ENCODE measurements at places on chromosomes 2 and 18. TPM values are rescaled to one million over a fixed set of nuclear protein-coding genes. Genes with fewer than 3 reads are reported as not detected.

The CNDP1 gene
- not detected for total RNA-seq

DNA sequence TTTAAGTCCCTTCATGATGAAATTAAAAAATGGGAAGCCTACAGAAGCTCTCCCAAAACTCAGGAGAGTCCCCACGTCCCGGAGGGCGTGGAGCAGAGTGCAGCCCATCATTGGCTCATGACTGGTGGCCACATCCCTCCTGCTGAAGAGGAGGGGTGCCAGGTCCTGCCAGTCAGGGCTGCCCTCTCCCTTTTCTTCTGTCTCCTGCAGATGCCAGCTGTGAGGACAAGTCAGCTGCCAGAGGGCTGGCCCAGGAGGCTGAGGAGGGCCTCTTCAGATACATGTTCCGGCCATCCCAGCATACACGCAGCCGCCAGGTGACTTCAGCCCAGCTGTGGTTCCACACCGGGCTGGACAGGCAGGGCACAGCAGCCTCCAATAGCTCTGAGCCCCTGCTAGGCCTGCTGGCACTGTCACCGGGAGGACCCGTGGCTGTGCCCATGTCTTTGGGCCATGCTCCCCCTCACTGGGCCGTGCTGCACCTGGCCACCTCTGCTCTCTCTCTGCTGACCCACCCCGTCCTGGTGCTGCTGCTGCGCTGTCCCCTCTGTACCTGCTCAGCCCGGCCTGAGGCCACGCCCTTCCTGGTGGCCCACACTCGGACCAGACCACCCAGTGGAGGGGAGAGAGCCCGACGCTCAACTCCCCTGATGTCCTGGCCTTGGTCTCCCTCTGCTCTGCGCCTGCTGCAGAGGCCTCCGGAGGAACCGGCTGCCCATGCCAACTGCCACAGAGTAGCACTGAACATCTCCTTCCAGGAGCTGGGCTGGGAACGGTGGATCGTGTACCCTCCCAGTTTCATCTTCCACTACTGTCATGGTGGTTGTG is 2.6 kb downstream of the INHA start:
- no peak overlapping the region for H3K27ac ChIP-seq
- H3K36me3 ChIP-seq = no peaks in the 10 kb centered on the region

DNA sequence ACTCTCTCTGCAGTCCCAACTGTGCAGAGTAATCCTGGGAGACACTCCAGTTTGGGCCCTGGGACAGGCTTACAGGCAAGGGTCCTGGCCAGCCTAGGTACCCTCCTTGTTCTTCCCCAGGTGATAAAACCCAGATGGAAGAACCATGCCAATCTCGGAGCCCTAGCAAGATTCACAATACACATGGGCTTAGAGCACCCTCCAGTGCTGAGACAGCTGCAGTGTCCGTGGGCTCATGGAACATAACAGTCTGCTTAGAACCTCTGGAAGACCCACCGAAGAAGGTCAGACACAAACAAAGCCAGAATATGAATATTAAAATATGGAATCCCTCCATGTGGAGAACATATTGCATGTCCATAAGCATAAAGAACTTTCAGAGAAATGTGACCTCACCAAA is 568.1 kb downstream of the KCNJ3 start:
- no peaks in the 10 kb centered on the region for H3K36me3 ChIP-seq
- H3K27me3 ChIP-seq = no peaks in the 10 kb centered on the region

The SF3B1 gene
- 252 TPM for total RNA-seq

DNA sequence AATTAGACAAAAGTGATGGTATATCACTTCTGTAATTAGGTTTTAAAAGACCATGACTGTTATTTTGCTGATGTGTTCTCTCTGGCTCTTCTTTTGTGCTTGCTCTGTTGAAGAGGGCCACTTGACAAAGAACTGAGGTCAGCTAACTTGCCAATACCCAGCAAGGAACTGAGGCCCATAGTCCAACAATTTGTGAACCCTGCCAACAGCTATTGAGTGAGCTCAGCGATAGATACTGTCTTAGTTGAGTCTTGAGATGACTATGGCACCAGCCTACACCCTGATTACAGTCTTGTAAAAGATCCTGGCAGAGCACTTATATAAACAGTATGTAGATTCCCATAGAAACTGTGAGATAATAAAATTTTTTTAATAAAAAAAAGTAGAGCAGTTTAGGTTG is 103.0 kb downstream of the BMPR2 start:
- no peaks in the 10 kb centered on the region for H3K27me3 ChIP-seq
- no peaks in the 10 kb centered on the region for H3K4me1 ChIP-seq
- H3K27ac ChIP-seq = no peak overlapping the region
- no peaks in the 10 kb centered on the region for H3K36me3 ChIP-seq

DNA sequence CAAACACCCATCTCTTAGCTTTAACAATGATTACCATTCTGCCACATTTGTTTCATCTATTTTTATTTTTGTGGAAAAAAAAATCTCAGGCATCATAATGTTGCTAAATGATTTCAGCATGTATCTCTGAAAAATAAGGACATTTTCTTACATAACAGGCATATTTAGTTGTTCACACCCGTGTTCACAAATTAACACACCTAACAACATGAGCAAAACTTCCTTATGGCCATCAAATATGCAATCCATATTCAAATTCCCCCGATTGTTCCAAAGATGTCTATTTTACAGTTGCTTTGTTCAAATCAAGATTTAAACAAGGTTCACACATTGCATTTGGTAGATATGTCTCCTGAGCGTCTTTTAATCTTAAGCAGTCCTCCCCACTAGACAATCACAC is 29.2 kb downstream of the TMEM177 start:
- no peak for DNase-seq
- H3K4me1 ChIP-seq = no peaks in the 10 kb centered on the region
- no peaks in the 10 kb centered on the region for H3K36me3 ChIP-seq
- no peak overlapping the region for H3K4me3 ChIP-seq

GRCh38 chr2:133685636-133686215 is 117.5 kb upstream of the NCKAP5 start:
- DNase-seq = no peak
- no peak overlapping the region for H3K4me3 ChIP-seq
- no peaks in the 10 kb centered on the region for H3K27me3 ChIP-seq
- H3K4me1 ChIP-seq = no peaks in the 10 kb centered on the region

DNA sequence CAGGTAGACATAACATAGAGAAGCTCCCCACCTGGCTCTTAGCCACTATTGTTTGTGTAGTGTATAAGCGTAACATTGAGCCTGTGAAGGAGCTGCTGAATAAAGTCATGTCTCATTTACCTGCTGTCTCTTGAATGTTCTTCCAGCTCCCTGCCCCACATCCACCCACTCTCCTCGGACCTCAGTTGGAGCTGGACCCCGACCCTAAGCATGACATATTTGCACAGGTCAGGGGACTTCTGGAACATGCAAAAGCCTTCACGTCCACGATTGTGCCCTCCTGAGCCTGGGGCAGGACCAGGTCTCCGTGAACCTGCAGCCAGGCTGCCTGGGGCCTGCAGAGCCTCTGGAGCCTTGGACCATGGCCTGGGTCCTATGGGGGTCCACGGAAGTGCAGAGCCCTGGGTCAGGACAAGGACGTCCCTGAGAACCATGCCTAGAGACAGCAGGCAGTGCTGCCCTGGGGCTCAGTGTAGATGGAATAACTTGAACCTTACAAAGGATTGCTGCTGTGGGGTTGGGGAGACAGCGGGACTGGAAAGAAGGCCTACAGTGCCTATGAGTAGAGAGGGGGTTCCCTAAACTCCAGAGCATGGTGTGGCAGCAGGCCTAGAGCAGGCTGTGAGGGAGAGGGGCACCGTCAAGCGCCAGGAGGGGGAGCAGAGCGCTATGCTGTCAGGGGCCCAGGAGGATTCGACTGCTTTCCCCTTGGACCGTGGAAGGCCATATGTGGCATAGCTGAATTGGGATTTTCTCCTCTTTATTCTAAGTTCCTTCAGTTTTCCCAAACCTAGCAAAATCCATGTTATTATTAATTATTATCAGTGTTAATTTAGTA is 99.9 kb upstream of the ZNF236 start:
- H3K27me3 ChIP-seq = no peaks in the 10 kb centered on the region
- H3K27ac ChIP-seq = no peak overlapping the region
- DNase-seq = no peak

DNA sequence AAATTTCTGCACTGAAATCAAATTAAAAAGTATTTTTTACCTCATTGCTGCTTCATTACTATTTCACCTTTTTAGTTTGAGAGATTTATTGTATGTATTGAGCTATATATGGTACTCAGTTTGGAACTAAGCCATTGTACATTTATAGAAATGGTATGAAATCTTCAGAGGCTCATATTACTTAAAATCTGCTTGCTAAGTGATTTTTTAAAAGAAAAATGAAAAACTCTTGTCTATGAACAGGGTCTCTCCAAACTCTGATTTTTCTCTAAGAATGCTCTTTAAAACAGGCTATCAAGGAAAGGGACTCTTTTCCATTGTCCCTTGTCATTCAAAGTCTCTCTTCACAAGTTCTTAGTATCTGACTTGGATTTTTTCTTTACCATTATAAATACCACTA is 31.8 kb downstream of the C1D start:
- no peak overlapping the region for H3K27ac ChIP-seq
- no peaks in the 10 kb centered on the region for H3K4me1 ChIP-seq
- no peaks in the 10 kb centered on the region for H3K36me3 ChIP-seq
- H3K4me3 ChIP-seq = no peak overlapping the region
- no peak for DNase-seq

DNA sequence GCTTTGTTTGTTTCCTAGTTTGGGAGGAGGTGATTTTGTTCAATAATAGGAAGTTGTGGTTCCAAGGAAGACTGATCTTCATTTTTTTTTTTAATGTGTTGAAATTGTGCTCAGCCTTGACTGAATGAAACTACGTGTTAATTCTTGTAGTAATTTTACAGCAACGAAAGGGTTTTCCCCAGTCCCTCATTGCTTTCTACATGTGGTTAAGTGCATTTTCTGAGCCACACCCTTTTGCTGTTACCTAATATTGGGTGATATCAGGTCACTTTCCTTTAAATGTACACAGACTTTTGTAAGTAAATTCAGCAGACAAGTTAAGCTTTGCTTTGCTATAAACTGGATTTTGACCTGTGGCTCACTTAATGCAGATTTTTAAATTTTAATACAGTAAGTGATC is 73.6 kb downstream of the OTX1 start:
- no peak overlapping the region for H3K27ac ChIP-seq
- H3K4me1 ChIP-seq = no peaks in the 10 kb centered on the region
- H3K4me3 ChIP-seq = no peak overlapping the region
- no peaks in the 10 kb centered on the region for H3K27me3 ChIP-seq
- H3K36me3 ChIP-seq = no peaks in the 10 kb centered on the region
- DNase-seq = no peak

The C2orf66 gene
- total RNA-seq = 0.38 TPM

The MFSD2B gene
- total RNA-seq = 0.35 TPM

GRCh38 chr2:219697811-219698747 is 70.6 kb downstream of the SLC4A3 start:
- no peaks in the 10 kb centered on the region for H3K36me3 ChIP-seq
- no peak for DNase-seq
- H3K4me1 ChIP-seq = peaks cover 2% of the 10 kb centered on the region
- H3K27me3 ChIP-seq = peaks cover 11% of the 10 kb centered on the region

GRCh38 chr2:200319548-200320337 is 13.2 kb downstream of the SPATS2L start:
- no peak overlapping the region for H3K4me3 ChIP-seq
- H3K36me3 ChIP-seq = no peaks in the 10 kb centered on the region
- no peaks in the 10 kb centered on the region for H3K27me3 ChIP-seq
- H3K4me1 ChIP-seq = peaks cover 31% of the 10 kb centered on the region
- no peak overlapping the region for H3K27ac ChIP-seq

All from upper lobe of right lung (tissue), 1 donor.